NCI-H2029 (cell line): ENCODE measurements at places on chromosomes 7 and 10.
A peak's percentile ranks its signal among the peaks of the same experiment; 100 is the strongest.

DNA sequence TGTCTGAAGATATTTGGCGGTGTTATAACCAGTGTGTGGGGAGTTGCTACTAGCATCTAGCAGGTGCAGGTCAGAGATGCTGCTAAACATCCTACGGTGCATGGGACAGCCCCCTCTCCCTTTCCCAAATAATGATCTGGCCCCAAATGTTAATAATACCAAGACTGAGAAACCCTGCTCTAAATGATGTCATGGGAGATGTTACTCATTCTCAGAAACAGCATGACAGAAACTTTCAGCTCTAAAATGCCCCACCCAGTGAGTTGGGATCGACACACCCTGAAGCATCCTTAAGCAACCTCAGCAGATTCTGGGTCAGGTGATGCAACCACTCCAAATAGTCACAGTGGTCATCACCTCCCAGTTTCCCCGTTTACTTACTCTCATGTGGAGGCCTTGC lies 108.8 kb upstream of the MPP7 start:
- no peak for DNase-seq

- no peak for DNase-seq
Measured at GRCh38 chr10:125641398-125641797, 41.6 kb downstream of the TEX36 start.

DNA sequence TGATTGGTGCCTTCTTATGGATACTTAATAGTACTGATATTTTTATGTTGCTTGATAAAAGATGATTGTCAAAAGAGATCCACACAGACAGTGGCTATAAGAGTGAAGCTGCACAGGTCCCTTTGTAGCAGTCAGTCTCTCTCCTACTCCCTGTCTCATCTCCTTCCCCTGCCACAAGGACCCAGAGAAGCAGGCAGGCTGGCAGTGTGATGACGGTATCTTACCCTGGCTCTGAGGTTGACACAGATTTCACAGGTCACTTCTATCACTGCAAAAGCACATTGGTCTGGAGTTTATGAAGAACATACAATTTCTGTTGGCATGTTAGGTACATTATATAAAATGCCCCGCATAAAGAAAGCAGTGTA lies 64.4 kb upstream of the AHR start:
- DNase-seq, result no peak

DNA sequence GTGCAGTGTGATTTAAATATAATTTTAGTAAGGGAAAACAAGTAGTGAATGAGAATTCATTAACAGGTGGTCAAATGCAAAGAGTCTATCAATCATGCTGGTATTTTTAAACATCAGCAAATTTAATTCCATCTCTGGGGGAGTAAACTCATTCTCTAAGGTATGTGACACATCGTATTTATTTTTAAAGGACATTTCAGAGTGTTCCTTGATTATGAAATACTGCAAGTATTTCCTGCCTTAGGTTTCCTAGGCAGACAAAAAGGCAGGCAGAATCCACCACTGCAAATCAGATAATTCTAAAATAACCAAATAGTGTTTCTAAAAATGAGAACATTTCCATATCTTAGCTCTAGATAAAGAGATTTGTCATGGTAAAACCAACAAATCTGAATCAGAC lies 193.8 kb downstream of the LRRTM3 start:
- DNase-seq, result no peak

GRCh38 chr7:158228131-158228530 lies 359.5 kb downstream of the PTPRN2 start:
- no peak for DNase-seq

DNA sequence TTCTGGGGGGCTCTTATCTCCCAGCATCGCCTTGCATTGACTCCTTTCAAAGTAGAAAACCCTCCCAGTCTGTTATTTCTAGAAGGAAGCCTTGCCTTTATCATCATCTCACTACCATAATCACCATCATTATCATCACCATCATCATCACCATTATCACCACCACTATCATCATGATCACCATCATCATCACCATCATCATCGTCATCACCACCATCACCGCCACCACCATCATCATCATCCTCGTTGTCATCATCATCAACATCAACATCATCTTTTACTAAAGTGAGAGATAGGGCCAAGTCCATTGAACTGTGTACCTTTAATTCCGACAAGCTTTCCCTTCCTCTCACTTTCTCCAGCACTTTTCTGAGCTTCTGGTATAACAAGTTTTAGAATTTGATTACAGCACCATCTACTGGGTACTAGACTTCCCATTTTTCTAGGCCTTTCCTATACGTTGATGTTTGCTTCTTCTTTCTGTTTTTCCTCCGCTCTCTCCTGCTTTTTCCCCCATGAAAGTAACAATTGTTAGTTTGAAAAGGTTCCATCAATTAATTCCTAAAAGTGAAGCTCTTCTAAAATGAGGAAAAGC lies 226.4 kb downstream of the BUB3 start:
- DNase-seq, result no peak

DNA sequence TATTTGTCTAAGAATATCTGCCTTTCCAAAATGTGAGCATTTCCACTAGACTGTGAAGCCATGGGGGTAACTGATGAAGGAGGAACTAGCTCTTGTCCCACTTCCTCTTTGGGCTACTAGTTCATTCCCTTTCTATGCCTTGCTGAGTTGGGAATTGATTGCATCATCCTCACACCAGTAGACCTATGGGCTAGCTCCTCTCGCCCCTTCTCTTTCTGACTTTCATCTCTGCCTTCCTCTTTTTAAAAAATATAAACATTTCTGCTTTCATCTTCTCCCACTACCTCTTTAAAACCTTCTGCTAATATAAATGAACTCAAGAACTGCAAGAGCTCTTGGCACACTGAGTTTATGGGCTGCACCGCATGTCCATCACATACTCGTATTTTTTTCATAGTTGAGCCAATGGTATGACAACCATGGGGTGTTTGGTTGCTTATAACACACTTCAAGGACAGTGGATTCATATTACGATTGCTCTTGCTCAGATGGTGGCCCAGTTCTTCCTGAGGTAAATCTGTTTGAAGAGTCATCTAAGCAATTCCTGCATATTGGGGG lies 182.0 kb downstream of the REEP3 start:
- DNase-seq, result peak; percentile 69

DNA sequence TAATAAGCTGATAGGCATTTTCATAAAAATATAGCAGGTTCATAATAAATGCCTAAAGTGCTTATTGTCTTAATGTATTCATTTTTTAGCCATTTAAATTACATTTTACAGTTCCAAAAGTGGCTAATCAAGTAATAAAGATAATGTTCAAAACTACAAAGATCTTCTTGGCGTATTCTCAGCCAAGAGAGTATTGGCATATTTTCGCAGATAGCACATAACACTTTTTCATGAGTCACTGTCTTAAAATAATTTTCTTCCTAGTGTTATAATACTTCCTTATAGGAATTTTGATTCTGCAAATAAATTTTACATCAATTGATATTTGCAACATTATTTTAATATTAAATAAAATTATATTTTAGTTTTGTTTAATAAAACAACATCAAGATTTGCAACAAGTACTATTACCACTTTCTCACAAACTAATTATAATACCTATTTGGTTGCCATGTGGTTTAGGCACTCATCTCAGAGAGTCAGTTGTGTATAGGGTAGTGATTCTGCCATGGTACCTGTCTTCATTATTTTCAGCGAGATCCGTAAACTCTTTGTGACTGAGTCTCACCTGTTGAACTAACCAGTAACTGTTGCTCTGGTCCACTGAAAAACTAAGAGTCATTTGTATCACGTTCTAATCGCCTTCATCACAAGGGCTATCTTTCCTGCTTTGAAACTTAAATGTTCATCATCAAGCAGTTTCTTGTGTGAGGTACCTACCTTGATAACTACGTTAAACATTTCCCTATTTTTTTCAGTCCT lies 152.5 kb upstream of the AKR1E2 start:
- no peak for DNase-seq

- no peak for DNase-seq
Measured at GRCh38 chr7:22997871-22998518, 15.9 kb downstream of the HYCC1 start.
